T-helper 2 cell (primary cell): ENCODE measurements at places on chromosomes 3 and 15.

GRCh38 chr3:188036375-188037194 lies 117.4 kb upstream of the LPP start:
- no peak for DNase-seq

DNA sequence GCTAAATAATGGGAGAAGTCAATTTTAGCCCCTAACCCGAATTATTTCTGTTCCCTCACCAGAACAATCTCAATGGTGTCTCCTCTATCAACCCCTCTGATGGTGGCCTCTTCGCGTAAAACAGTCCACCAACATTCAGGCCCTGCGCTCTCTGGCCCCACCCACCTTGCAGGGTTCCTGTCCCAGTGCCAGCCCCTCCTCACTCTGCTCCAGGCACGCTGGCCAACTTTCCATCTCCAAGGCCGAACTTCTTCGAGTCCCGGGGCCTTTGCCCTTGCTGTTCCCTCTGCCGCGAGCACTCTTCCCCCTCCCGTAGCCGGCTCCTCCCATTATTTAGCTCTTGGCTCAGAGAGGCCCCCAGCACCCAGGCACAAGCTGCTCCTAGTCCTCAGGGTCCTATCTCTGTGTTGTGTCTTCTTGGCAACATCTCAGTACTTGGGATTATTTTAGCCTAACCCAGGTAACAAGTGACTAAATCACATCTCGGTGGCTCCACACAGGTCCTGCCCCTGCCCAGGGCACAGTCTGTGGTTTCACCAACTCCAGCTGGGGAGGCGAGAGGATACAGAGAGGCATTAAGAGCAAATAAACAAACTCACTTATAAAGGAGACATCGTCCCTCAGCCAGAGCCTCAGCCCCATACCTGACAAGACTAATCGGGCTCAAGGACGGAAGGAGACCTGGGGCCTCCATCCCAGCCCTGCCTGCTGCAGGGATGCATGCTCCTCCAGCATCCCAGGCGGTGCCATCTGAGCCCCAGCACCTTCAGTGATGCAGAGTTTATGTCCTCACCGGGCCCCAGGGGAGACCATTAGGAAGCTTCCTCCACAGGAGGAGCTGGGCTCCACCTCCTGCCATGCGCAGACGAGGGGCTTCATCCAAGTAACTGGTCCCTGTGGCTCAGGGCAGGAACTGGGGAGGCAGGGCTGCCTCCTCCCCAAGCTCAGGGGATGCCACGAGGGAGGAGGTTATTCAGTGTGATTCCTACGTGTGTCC lies 19.7 kb upstream of the IQSEC1 start:
- DNase-seq = no peak

DNA sequence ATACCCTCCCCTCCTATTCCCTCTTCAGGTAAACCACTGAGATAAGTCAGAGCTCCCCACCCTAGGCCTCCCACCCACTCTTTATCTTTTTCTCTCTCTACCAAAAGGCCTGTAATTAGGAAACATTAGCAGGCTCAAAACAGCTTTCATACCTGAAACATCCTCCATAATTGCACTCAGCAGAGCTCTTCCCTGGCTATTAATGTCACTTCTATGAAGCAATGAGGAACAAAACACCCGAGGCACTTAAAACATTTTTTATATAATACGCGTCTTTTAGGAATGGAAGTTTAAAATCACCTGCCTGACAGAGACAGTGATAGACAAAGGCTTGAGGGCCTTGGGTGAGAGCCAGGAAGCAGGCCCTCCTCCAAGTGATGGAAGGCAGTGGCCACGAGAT lies 138.9 kb downstream of the EPHB1 start:
- DNase-seq = no peak

DNA sequence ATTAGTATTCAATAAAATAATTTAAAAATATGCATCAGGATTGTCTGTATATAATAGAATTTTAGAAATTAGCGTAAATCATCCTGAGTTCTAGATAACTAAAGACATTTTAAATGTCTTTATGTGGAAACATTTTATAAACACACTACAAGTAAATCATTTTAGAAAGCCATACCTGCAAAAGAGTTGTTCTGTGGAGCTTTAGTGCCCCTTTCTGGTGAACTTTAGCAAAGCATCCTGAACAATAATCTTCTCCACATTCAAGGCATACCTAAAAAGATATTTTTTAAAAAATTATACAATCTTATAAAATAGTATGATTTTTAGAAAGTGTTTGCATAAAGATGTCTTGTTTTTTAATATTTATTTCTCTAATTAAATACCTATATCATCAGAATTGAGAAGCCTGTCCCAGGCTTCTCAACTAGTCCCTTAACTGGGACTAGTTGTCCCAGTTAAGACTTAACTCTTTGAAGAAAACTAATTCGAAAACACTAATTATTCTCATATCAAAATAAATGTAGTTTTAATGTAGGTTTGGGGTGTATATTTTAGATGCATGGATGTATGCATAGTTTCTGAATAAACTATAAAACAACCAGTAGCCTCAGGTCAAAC lies 29.7 kb downstream of the ZBBX start:
- DNase-seq = no peak

GRCh38 chr3:55514962-55515361 lies 27.9 kb upstream of the WNT5A start:
- no peak for DNase-seq

DNA sequence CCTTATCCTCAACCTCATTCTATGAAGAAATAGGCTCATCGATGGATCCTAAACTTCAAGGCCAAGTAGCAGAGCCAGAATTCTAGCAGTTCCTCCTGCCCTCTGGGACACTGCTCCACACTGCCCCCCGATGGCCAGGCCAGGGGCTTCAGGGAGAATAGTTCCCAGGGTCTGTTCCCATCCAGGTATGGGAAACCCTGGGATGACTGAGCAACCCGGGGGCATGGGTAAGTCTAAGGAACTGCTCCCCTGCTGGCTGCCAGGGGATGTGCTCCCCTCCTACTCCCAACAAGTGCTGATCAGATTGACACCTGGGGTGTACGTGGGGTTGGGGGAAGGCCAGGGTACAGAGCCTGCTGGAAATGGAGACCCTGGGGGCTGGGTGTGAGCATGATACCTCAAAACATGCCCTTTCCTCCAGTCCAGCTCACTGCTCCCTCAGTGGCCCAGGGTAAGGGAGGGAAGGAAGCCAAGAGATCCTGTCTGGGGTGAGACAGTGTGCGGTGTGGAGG lies 7.6 kb downstream of the ULK3 start:
- peak; percentile 28 for DNase-seq

DNA sequence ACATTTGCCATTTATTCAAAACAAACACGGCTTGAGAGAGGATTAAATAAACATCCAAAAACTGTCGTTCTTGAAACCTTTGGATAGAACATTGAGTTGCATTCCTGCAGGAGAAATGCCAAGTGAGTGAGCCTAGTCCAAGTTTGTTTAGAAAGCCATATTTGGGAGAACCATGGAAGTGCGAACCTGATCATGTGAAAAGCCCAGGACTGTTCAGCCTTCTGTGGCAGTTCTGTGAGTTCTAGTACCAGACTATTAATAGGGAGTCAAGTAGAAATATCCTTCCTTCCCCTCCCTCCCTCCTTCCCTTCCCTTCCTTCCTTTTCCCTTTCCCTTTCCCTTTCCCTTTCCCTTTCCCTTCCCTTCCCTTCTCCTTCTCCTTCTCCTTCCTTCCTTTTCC lies 470.4 kb downstream of the LPP start:
- no peak for DNase-seq

- no peak for DNase-seq
Measured at GRCh38 chr3:188721990-188722389, 449.8 kb upstream of the TPRG1 start.

GRCh38 chr3:124221422-124221821 lies 229.5 kb upstream of the ROPN1 start:
- DNase-seq = no peak
